ENCODE measurements at places on chromosomes 2 and 18.

GRCh38 chr2:171393487-171393886, 40.3 kb downstream of the METTL8 start:
- DNase-seq = no peak

DNA sequence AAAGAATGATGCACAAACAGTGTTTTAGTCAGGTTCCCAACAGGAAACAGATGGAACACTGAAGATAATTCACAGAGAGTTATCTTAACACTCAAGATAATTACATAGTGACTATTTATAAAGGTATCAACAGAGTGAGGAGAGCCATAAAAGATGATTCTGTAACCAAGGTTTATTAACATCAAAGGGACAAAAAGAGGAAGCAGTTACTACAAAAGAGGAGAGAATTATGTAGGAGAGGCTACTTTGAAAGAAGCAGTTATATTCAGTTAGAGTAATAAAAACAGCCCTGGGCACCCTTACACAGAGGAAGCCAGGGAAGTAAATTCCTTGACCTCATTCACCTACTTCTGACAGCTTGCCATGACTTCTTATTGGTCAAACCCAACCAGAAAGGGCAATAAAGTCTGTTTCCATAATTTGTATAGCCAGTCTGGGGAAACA, 326.5 kb upstream of the SLC39A10 start:
- no peak for DNase-seq

GRCh38 chr2:189178726-189179569, 613 bp downstream of the COL5A2 start:
- DNase-seq = no peak

GRCh38 chr2:158006961-158007719, 94.5 kb upstream of the UPP2 start:
- DNase-seq = no peak

DNA sequence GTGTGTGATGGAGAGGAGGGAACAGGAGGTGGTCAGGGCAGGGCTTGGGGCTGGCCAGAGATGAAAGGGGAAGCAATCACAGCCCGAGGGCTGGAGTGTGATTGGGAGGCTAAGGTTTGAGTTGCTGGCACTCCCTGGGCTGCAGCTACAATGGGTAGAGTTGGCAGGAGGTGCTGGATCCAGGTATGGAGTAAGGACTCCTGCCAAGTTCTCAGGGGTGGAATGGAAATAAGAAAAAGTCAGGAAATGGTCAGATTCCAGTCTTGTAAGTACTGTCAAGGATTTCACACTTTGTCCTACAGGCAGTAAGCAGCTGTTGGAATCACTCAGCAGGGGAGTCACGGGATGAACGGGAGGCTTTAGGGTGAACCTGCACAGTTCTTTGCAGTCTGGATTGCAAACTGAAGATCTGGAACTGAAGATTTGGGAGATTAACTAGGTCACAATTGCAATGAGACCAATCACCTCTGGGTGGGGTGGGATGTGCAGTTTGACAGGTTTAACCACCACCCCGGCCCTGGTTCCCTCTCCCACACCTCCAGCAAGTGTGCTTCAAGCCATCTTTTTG, 10.9 kb upstream of the INPP5D start:
- DNase-seq = no peak

Measured in activated CD4-positive, CD25-positive, alpha-beta regulatory T cell (primary cell).